ENCODE measurements at places on chromosomes 6 and 20.

GRCh38 chr6:14964556-14965270, 281.2 kb upstream of the JARID2 start:
- no peak for DNase-seq

- DNase-seq = no peak
Measured at GRCh38 chr20:24208652-24209051, 220.1 kb upstream of the GGTLC1 start.

GRCh38 chr6:70706491-70707123, 38.9 kb downstream of the SMAP1 start:
- DNase-seq = peak; percentile 38

DNA sequence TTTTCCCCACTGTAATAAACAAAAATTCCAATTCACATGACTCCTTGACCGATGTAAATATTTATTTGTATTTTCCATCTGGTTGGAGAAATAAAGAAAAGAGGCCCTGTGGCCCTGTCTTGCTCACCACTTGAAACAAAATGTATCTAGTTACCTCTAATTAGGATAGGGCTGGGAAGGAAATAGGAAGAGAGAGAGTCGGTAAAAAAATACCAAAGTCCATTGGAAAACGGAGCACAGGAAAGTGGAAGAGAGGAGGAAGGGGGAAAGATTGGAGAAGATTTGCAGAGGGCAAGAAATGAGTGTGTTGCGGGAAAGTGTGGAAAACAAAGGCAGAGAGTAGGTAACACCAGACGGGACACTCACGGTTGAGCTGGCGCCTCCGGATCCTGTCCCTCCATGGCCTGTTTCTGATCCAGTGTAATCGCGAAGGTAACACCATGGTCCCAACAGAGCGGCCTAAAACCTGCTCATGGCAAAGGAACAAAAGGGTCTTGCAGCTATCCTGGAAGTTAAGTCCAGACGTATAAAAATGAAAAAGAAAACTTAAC, 105.8 kb upstream of the RIPOR2 start:
- no peak for DNase-seq

DNA sequence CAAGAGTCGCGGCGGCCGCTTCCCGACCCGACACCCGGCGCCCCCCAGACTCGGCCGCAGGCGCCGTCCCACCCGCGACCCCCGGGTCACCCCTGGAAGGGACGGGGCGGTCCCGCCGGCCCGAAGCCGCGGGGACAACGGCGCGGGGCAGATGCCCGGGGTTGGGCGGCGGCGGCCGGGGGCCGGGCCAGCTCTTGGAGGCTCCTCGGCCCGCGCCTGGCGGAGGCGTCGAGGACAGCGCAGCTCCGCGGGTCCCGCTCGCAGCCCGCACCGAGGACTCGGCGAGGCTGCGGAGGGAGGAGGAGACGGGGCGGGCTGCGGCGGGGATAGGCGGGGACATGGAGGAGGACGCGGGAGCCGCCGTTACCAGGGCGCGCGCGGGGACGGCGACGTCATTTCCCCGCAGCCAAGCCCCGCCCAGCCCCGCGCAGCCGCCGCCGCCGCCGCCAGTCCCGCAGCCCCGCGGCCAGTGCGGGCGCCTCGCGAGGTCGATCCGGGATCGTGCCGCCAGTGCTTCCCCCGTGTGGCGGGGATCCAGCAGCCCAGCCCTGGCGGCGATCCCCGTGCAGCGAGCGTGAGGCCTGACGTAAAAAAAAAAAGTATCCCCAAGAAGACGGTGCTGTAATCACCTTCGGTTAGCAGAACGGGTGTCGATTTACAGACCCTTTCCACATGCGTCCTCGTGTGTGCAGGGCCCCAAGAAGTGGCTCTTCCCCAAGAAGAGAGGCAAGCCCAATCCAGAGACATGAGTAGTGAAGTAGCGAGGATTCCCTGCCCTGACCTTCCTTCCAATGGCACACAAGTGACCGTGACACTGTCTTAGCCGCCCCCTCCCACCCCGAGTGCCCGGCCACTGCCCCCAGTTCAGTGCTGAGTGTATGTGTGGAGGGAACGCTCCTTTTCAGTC, at the start of gene FAM184A:
FAM184A (minus strand) TSS at position 289 of the 907 bp plus-strand sequence. CDS start 365 bp downstream, outside the sequence.
- peak; percentile 77 for DNase-seq

GRCh38 chr6:153059311-153059710, 56.8 kb upstream of the MTRF1L start:
- DNase-seq = no peak

DNA sequence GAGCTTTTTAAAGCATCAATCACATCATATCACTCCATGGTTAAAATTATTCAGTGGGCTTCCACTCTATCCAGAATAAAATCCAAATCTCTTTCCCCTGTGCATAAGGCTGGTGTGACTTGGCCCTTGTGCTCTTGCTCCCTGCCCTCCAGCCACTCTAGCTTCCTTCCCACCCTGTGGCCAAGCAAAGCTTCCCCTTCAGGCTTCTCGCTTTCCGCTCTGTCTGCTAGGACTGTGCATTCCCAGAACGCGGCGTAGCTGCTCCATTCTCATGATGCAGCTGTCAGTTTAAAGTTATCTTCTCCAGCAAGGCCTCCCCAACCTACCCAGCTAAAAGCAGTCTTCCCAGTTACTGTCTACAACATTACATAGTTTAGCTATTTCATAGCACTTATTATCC, 19.4 kb upstream of the KCNK16 start:
- DNase-seq = no peak

- no peak for DNase-seq
Measured at GRCh38 chr6:83308833-83309232, 115.7 kb downstream of the RWDD2A start.

DNA sequence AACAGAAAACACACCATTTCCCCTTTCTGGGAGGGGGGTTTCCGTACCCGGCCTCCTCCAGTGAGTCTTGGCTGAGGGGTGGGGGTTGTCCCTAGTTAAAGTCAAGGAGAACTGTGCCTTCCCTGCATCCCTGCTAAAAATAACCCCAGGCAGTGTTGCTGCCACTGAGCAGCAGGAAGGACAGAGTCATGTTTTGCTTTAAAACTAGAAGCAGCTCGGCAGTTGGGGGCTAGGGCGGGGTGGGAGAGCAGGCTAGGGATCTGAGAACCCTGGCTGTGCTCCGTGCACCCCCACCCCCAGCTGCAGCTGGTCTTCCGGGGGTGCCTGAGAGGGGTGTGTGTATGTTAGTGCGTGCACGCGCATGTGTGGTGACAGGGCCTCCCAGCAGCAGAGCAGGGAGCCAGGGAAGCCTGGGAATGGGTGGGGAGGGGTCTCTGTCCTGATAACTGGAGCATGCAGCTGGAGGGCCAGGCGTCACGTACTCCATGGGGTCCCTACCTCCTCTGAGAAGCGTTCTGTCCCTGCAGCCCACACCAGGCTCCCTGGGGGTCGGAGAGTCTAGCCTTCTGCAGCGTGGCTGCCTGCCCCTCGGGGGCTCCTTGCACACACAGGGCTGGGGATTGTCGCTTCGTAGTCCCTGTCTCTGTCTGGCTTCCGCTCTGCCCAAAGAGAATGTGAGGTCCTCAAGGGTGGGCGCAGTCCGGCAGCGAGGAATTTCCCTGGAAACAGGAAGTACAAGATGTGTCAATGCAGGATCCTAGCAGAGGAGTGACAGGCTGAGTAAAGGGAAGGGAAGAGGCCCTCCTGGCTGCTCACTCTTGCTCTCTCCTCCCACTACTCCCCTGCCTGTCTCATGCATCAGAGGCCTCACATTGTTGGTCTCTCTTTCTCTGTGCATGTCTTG, 16.8 kb upstream of the ARMC12 start:
- DNase-seq = no peak

DNA sequence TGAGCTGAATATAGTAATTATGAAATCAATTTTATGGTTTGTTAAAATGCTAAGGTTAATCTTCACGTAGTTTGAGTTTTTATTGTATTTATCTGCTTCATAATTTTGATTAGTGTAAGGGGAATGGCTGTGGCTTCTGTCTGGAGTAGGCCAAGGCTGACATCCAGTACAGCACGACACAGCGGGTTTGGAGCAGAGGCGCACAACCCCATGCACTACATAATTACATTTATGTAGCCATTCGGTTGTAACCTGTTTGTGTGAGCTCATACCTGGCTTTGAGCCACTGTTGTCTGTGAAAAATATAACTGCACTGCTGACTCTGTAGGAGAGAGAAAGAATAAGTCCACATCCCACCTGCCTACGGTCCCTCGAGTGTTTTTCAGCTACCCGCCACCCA, 615.5 kb downstream of the EYS start:
- no peak for DNase-seq

DNA sequence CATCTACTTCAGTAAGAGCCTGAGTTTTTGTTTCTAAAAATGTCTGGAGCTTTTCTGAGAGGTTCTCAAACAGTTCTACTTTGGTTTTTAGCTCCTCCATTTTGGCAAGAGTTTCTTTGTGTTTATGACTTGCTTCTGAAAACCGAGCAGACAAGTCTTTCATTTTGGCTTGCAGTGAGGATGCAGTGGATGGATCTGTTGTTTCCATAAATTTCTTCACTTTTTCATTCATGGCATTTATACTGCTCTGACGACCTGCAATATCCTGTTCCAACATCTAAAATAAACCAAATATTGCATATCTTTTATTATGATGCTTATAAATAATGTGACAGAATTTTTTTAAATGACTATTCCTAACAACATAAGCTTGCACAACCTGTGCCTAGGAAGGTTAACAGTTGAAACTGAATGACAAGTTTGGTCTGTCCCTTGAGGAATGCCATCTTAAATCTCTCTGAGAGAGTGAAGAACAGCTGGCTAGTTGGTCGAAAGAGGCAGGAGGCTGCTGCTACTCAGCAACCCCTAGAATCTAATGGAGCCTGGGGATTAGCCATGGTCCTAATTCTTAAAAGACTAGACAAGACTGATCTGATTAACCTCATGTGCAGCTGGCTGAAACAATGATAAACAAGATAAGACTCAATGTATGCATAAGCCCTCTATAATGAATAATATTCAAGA, 69.8 kb downstream of the DST start:
- DNase-seq = no peak

DNA sequence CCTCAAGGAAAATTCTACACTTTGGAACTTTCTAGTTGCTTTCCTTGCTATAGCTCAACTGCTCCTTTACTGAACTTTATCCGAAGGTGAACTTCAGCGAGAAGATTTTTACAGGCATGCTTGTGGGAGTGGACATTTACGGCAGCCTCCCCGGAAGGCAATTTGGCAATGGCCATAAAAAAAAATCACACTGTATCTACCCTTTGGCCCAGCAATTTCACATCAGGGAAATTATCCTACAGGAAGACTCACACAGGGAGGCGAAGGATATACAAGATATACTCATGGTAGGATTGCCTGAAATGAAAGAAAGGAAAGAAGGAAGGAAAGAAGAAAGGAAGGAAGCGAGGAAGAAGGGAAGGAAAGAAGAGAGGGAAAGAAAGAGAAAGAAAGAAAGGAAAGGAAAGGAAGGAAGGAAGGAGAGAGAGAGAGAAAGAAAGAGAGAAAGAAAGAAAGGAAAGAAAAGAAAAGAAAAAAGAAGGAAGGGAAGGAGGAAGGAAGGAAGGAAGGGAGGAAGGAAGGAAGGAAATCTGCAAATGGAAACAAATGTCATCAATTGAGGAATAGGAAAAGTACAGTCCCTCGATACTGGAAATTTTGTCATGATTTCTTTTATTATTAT, 25.7 kb downstream of the OVOL2 start:
- DNase-seq = no peak

DNA sequence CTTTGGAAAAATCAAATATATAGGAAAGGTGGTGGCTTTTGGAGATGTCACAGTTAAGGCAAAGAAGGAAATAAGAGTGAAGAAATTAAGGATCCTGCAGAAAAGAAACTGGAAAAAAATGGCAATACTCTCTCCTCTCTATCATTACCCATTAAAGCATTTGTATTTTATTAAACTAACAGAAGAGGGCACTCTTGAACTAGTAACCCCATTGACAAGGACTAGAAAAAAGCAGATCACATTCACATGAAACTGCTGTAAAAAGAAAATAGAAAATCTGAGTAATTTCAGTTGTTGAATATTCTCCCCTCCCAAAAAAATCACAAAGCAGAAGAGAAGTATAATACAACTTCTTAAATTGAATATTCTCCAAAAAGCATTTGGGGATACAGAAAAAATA, 104.1 kb upstream of the SLC35B3 start:
- no peak for DNase-seq

DNA sequence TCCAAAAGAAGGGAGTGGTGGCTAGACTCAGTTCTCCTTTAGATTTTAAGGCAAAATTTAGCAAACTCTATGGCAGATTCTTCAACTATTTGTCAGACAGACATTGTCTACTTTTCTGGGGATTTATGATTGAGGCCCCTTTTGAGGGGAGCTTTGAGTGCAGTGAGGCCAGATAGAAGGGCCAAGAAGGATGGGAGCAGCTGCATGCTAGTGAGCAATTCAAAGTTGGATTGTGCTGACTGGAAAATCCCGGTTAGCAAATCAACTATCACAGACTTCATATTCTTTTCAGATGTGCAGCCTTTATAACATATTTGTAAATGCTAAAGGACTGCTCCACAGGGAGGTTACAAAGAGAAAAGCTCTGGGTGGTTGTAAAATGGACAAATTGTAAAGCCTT, 35.0 kb upstream of the ESR1 start:
- no peak for DNase-seq

- peak; percentile 38 for DNase-seq
Measured at GRCh38 chr20:64080013-64080812, at the start of gene OPRL1. TSS of gene OPRL1 (plus strand) at chr20:64080082. CDS start at chr20:64092721, 12,639 bp downstream.

DNA sequence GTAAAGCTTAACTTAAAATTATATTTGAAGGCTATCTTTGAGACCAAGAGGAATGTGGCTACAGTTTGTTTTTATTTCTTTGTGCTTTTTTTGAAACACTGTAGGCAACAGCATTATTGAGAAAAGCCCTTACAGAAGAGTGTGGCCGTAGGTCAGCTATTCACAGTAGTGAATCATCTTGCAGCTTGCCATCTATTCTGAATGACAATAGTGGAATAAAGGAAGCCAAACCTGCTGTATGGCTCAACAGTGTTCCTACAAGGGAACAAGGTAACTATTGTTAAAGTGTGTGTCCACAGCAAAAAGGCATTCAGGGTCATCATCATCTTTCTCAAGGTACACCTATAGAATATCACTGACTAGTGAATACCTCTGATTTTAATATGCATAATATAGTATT, 88.5 kb downstream of the KIZ start:
- DNase-seq = no peak

GRCh38 chr6:125050663-125051318, 88.6 kb downstream of the RNF217 start:
- peak; percentile 82 for DNase-seq

DNA sequence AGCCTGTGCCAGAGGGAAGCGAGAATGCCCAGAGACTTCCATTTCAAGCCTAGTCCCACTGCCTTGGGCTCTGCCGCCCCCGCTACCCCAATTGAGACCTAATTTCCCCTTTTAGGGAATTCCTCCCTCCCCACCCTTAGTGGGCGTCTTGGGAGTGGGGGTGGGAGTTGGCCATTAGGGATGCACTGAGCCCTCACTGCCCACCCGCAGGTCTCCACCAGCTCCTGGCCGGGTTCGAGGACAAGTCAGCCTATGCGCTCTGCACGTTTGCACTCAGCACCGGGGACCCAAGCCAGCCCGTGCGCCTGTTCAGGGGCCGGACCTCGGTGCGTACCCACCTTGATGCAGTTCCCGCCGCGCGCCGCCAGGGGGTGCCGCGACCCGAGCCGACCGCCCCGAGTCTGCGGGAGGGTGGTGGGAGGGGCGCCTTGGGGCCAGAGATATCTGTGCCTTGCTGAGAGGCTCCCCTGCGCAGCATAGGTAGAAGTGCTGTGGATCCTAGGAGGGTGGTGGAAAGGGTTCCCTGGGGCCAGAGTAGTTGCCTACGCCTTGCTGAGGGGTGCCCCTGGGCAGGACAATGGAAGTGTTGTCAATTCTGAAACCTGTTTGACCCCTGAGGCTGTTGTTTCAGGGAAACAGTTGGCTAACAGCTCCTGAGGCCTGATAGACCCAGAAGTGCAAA, 9.2 kb downstream of the ITPA start:
- peak; percentile 67 for DNase-seq

Data from NCI-H1417 (cell line).